Naive thymus-derived CD8-positive, alpha-beta T cell (primary cell): ENCODE measurements at places on chromosomes 2 and 18. TPM values are rescaled to one million over a fixed set of nuclear protein-coding genes. Genes with fewer than 3 reads are reported as not detected.

DNA sequence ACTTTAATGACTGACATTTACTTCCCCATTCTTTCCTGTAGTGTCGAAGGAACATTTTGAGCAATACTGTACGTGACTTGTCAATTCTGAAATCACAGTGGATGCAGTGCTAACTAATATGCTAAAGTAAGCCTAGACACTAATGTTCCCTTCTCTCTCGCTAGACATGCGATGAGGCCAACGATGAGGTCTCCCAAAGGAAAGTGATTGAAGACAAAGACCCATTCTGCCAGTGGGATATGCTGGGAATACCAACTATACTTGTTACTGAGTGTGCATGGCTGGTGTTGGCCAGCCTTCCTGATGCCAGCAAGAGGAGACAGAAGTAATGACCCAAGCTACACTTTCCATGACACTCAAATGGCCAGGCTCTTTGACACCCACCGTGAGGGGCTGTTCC, 2.5 kb upstream of the SERPINE2 start:
- no peak for DNase-seq

DNA sequence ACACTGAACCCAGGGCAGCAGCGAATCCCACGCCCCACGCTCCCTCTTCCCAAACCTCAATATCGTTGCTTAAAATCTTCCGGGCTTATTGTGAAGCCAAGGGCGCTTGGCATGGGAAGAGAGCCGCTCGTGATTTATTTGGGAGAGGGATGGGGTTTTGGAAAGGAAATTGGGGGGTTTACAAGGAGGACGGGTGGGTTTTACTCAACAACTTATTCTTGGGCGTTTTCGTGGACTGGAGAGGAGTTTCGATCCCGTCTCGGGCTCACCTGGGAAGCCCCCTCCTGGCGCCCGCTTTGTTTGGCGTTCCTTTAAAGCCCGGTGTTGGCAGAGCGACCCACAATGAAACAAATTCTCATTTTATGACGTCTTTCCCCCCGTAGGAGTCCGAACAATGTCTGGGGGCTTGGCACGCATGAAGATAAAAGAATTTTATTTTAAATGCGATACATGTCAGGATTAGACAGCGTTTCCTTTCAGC, 135.3 kb downstream of the INSIG2 start:
- DNase-seq = no peak

The DNER gene
- not detected for total RNA-seq

- DNase-seq = no peak
Observed at GRCh38 chr2:76684756-76685155, 837.4 kb downstream of the LRRTM4 start.

The SPDYA gene
- total RNA-seq = 2.1 TPM

- no peak for DNase-seq
Observed at GRCh38 chr18:10727477-10727876, 201.7 kb downstream of the NAPG start.

The FSHR gene
- not detected for total RNA-seq

DNA sequence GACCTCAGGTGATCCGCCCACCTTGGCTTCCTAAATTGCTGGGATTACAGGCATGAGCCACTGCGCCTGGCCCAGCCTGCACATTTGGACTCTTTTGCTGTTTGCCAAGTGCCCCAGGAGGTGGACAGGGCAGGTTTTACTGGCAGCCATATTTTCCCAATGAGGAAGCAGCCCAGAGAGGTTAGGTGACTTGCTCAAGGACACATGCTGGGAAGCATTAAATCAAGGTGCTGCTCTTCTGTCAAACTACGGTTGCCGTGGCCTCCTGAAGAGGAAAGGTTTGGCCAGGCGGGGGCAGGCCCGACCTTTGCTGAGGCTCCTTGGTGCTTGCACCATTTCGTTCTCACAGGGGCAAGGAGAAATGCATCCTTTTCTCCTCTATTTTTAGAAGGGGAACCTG, 44.0 kb downstream of the DNMT3A start:
- no peak for DNase-seq

- DNase-seq = no peak
Observed at GRCh38 chr2:102193074-102193473, 6.3 kb downstream of the IL1RL2 start.

- DNase-seq = no peak
Observed at GRCh38 chr2:235458839-235459273, 35.0 kb upstream of the AGAP1 start.

DNA sequence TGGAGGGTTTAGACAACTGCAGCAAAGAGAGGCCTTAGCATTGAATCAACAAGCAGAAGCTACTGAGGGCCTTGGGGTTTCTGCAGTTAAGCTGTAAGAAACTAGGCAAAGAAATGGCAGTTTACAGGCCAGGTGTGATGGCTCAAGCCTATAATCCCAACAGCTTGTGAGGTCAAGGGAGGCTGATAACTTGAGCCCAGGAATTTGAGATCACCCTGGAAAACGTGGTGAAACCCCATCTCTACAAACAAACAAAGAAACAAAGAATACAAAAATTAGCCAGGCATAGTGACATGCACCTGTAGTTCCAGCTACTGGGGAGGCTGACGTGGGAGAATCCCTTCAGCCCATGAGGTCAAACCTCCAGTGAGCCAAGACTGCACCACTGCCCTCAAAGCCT, 421.6 kb upstream of the CHST9 start:
- DNase-seq = no peak

DNA sequence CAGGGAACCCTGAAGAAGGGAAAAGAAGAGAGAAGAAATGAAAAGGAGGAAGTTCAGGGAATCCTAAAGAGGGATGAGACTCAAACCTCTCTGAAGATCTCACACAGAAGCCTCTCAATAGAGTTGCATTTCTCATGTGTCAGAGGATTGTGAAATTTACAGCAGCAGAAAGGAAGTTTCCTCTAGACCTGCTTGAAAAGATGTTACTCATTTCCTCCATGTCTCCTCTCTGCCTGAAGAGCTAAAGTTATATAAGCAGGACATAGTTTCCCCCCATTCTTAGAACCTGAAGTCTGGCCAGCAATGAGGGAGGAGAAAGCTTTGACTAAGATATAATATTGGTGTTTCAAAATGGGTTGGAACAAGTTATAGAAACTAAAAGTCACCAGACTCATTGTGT, 1155.6 kb downstream of the LRP1B start:
- DNase-seq = no peak

- DNase-seq = no peak
Observed at GRCh38 chr2:126795656-126796055, 103.0 kb upstream of the TEX51 start.

The UGT1A4 gene
- total RNA-seq = not detected

DNA sequence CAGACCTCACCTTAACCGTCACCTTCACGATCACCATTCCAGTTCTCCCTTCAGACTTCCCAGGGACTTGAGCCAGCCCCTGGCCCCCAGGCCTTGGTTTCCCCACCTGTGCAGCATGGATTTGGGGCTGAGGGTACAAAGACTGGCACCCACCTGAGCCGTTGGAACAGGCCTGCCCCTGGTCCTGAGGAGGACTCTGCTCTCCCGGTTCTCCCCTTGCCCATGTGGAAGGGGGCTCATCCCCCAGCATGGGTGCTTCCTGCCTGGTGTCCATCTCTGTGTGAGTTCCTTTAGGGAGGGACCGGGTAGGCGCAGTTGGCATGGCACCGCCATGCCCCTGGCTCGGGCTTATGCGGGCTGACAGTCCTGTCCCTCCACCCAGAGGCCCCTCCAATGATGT, 10.9 kb upstream of the GPR35 start:
- DNase-seq = no peak

The ORC2 gene
- 66.8 TPM for total RNA-seq

GRCh38 chr2:164662066-164662465, 40.8 kb upstream of the GRB14 start:
- DNase-seq = no peak

- peak; percentile 58 for DNase-seq
Observed at GRCh38 chr2:85390941-85391669, 19.1 kb downstream of the CAPG start.

GRCh38 chr18:50277942-50278341, 3.4 kb downstream of the MBD1 start:
- no peak for DNase-seq

DNA sequence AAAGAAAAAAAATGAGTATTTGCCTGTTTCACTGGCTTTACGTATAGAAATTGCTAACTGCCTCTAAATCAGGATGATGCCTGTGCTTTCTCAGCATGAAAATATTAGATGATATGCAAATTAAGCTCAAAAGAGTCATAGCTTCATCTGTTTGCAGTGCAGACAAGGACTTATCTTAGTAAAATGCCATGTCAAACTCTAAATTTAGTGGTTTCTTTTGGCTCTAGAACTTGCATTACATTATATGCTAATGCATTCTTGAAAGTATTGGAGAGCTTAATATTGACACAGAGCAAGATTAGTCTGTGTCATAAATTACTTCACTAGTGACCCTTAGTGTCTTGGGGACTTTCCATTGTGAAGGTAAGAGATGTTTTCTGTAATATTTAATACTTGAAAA, 1109.1 kb upstream of the NRXN1 start:
- DNase-seq = no peak

DNA sequence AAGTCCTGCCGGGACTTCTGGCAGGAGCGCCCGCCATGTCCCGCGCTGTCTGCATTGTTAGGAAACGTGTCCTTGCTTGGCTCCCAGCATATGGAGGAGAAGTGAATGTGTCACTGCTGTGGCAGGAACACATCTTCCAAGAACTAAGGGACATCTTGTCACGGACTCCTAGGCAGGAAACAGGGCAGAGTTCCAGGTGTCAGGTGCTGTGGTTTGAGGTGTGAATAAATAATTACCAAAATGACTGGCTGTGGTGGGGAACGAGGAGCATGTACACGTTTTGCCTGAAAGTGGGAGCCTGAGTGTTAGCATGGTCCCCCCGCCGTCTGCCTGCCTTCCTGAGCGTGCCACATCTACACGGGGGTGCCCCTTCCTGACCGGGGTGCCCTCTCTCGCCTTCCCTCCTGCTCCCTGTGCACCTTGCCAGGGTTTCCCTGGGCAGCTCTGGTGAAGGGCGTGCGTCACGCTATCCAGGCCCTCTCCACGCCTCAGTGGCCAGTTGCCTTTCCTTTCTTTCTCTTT, 237.5 kb downstream of the LDLRAD4 start:
- no peak for DNase-seq

The ZNF532 gene
- total RNA-seq = 7.8 TPM

The POTEJ gene
- not detected for total RNA-seq

GRCh38 chr2:154709215-154709614, 10.7 kb downstream of the KCNJ3 start:
- no peak for DNase-seq

The SSB gene
- 110 TPM for total RNA-seq

The NFU1 gene
- total RNA-seq = 32.7 TPM

- no peak for DNase-seq
Observed at GRCh38 chr18:11114653-11115052, 34.7 kb downstream of the PIEZO2 start.

DNA sequence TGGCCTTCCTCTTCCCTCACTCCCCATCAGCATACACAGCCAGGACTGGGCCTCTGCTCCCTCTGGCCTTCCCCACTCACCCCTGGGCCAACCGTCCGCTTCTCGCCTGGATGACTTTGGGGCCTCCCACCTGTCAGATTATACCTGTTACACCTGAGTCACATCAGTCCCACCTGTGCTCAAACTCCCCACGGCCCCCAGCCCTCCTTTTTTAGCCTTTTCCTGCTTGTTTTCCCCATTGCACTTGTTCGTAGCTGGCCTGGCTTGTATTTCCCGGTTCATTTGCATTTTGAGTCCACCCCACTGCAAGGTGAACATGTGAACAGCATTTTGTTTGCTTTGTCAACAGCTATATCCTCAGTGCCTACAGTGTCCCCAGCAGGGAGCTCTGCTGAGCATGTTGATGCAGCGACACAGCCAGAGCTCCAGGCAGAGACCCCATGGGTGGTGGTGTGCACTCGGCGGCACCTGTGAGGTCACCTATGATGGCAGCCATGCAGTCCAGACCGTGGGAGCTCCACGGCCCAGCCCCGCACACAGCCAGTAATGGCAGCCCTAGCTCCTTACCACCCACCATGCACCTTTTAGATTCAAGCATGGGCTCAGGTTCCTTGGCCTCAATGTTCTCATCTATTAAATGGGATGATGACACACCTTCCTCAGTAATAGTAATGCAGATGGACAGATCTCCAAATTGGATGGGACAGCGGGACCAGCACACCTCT, 276.4 kb upstream of the HS6ST1 start:
- DNase-seq = no peak

The ANKAR gene
- 17.4 TPM for total RNA-seq

DNA sequence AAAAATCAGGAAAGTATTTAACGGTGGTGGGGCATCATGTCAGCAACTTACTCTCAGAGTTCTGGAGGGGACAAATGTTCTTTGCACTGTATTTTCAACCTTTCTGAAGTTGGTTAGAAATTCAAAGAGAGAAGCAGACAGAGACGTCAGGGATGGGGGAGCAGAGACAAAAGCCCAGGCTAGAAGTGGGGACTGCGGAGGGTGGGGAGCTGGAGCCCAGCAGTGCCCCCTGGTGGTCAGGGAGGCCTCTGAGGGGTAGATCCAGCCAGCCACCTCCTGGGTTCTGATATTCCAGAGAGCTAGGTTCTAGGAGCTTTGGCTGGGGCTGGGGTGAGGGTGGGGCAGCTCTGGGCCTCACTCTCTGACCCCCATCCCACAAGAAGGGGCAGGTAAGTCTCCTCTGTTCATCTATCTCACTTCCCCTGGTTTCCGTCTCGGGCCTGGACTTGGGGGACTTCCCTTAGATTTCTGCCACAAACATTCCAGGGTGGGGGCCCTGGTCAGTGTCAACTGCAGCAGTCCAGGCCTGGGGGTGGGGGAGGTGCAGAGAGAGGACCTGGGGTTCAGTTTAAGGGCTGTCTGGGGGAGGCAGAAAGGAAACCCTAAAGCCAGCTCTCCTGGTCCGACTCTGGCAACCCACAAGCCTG, 8.9 kb downstream of the TNS1 start:
- DNase-seq = peak; percentile 58

GRCh38 chr2:101125808-101126207, 25.4 kb downstream of the TBC1D8 start:
- no peak for DNase-seq

DNA sequence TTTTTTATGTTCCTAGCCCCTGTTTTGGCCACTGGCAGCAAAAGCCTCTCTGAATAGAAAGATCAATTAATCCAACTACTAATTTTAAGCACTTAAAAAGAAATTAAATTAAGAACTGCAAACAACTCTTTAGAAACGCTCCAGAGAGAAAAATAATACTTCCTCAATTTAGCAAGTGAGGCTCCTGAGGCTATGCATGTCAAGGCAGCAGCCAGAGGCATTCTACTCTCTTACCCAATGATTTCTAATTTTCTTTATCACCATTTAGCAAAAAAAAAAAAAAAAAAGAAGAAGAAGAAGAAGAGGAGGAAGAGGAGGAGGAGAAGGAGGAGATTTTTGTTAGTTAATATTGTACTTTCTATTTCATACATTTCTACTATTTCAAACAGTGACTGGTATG, 68.5 kb downstream of the TMEM237 start:
- no peak for DNase-seq

The LHCGR gene
- not detected for total RNA-seq
